Mesothelial cell of epicardium (in vitro differentiated cells): ENCODE measurements at places on chromosomes 11 and 22. TPM values are rescaled to one million over a fixed set of nuclear protein-coding genes. Genes with fewer than 3 reads are reported as not detected.

The SLC22A6 gene
- not detected in 3 replicates for total RNA-seq

- DNase-seq, result no peak
These were observed 176.5 kb downstream of the CTTN start for GRCh38 chr11:70574725-70575347.

The OR5B21 gene
- not detected in 3 replicates for total RNA-seq

GRCh38 chr11:38667359-38667758 is 2069.3 kb upstream of the RAG2 start:
- no peak for DNase-seq

The FGF3 gene
- not detected in 3 replicates for total RNA-seq

GRCh38 chr22:21807544-21808529 is 59.6 kb downstream of the MAPK1 start:
- DNase-seq, result no peak

The PATE4 gene
- total RNA-seq, result not detected in 3 replicates

GRCh38 chr22:17706947-17707346 is 67.3 kb downstream of the BID start:
- DNase-seq, result no peak
